Purkinje cell (primary cell): ENCODE measurements at places on chromosomes 6 and 20. TPM values are rescaled to one million over a fixed set of nuclear protein-coding genes. Genes with fewer than 3 reads are reported as not detected.

The EDN3 gene
- polyA plus RNA-seq: 0.63 TPM in 1 of 2 replicates, not detected in the other

The TDRD6 gene
- 2.1 and 3.6 TPM in 2 replicates for polyA plus RNA-seq

The ANGPT4 gene
- polyA plus RNA-seq: not detected in 2 replicates

The DNAH8 gene
- not detected in 2 replicates for polyA plus RNA-seq

The TMEM244 gene
- not detected in 2 replicates for polyA plus RNA-seq

The MUC22 gene
- polyA plus RNA-seq: not detected in 2 replicates

The METTL24 gene
- 1.1 TPM in 1 of 2 replicates, not detected in the other for polyA plus RNA-seq

The DACT2 gene
- polyA plus RNA-seq: not detected in 2 replicates

The GRM1 gene
- 200 and 255 TPM in 2 replicates for polyA plus RNA-seq

The NPEPL1 gene
- polyA plus RNA-seq: 0.15 and 0.60 TPM in 2 replicates

The LINC00237 gene
- not detected in 2 replicates for polyA plus RNA-seq

The DEK gene
- polyA plus RNA-seq: 13.7 and 22.2 TPM in 2 replicates

The MBOAT1 gene
- polyA plus RNA-seq: 1.4 TPM in 1 of 2 replicates, not detected in the other

The STK4 gene
- 4.8 and 22.6 TPM in 2 replicates for polyA plus RNA-seq

The DEFB132 gene
- not detected in 2 replicates for polyA plus RNA-seq

The FLOT1 gene
- 34.3 and 35.3 TPM in 2 replicates for polyA plus RNA-seq

The EYA4 gene
- not detected in 2 replicates for polyA plus RNA-seq
